ENCODE measurements at places on chromosomes 1 and 21.
A peak's percentile ranks its signal among the peaks of the same experiment; 100 is the strongest.

DNA sequence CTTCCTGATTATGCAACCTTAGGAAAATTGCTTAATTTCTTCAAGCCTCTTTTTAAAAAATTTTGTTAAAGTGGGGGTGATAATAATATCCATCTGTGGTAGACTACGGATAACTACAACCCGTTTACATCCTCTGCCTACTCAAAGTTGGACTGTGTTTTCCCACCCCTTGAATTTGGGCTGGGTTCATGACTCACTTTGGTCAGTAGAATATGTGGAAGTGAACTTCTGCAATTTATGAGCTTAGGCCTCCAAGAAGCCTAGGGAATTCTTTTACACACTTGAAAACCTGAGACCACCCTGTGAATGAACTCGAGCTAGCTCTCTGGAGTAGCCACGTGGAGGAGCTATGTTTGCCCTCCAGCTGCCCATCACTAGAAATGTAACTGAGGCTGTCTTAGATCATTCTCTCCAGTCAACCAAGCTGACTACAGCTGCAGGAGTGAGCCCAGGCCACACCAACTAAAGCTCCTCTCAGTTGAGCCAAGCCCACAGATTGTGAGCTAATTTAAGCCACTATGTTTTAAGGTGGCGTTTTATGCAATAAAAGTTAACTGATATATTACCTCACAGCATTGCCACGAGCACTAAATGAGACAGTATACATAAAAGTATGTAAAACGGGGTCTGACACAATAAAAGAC lies 29.6 kb upstream of the CACHD1 start:
- DNase-seq = no peak

DNA sequence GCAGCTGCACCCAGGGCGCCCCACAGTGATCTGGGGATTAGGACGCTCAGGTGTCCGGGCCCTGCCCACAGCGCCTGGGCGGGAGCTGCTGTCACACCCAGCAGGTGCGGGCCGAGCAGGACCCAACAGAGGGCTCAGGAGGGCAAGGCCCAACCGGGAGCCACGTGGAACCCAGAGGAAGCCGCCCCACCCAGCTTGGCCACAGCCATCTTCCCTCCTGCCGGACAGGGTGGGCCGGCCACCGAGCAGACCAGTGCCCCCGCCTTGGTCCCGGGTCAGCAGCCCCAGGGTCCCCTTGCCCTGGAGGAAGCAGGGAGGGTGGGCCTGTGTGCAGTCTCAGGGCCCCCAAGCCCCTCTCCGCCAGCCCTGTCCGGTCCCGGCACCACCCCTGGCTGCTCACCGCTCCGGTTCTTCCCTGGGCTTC lies 6.3 kb upstream of the TTLL10 start:
- no peak for DNase-seq

- no peak for DNase-seq
Observed at GRCh38 chr1:62068416-62068843, 126.2 kb upstream of the L1TD1 start.

DNA sequence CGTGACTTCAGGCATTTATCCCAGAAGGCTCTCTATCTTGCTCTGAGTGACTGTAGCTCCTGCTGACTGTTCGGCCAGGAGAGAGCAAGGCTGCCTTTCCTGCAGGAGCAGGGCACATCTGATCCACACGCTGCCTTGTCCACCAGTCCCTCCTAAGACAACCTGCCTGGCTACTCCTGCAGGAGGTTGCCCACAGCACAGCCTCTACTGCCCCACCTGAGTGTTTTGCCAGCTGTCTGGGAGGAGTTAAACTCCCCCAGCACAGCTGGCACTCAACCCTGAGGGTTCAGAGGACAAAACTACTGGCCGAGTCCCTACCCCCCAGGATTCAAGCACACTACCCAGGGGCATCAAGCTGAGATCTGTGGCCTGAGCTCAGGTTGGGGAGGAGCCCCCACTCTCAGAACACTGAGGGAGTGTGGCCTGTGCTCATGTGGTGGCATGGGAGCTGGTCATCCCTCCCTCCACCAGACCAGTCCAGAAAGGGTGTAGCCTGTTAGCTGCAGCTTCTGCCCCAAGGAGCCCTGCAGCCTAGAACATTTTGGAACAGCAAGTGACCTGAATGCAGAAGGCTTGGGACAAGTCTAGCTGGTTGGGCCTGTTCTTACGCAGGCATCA lies 237.3 kb downstream of the SLC44A5 start:
- no peak for DNase-seq

GRCh38 chr1:206788487-206789050 lies 16.3 kb upstream of the IL10 start:
- DNase-seq = no peak

- no peak for DNase-seq
Observed at GRCh38 chr1:47280142-47280541, 33.8 kb downstream of the STIL start.

DNA sequence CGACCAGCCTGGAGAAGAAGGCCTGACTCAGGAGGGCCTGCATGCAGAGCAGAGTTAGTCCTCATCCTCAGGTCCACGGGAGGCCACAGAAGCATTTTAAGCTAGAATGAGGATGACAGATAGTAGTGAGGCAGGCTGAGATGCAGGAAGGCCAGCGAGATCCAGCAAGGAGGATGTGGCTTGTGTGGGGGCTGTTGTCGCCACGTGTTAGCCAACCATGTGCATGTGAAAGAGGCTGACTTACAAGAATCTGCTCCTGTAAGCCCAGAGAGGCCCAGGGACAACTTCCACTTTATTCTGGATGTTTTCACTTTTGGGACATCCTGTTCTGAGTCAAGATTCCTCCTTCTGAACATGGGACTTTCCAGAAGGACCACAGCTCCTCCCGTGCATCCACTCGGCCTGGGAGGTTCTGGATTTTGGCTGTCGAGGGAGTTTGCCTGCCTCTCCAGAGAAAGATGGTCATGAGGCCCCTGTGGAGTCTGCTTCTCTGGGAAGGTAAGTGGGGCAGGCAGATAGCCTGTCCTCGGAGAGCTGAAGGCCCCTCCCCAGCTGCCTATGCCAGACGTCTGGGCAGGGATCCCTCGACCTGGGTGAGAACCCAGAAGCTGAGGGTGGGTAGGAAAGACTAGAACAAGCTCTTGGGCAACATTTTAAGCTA lies at the start of gene SLAMF8:
Gene SLAMF8 (plus strand): TSS at position 433 of the 661 bp plus-strand sequence. CDS start 26 bp downstream, at position 459.
- DNase-seq = peak; percentile 97

- DNase-seq = no peak
Observed at GRCh38 chr1:199508653-199509052, 518.9 kb upstream of the NR5A2 start.

DNA sequence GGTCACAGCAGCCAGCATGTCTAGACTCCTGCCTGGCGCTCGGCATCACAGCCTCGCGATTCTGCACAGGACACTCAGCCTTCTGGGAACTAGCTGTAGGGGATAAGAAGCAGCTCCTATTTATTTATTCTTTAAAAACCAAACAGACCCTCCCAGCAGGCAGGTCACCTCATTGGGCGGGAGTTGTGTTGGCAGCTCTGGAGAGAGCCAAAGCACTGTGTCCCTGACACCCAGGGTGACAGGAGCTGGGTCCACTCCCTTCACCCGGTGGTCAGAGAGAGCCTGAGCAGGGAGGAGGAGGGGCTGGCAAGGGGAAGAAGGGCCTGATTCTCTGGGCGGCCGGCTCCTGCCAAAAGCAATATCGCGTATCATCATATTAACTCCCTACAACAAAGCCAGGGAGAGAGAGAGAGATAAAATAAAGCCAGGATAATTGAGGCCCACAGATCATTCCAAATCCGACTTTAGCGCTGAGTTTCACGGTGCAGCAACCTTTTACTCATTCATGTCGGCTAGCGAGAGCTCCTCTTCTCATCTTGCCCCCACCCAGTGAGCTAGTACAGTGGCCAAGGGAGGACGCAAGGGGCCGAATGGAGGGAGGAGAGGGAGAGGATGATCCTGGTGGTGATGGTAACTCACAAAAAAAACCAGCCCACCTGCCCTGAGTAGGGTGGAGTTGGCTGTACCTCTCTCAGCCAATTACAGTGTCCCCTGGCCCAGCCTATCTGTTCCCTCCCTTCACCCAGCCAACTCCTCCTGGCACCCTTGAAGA lies 79.8 kb upstream of the IFFO2 start:
- DNase-seq = no peak

DNA sequence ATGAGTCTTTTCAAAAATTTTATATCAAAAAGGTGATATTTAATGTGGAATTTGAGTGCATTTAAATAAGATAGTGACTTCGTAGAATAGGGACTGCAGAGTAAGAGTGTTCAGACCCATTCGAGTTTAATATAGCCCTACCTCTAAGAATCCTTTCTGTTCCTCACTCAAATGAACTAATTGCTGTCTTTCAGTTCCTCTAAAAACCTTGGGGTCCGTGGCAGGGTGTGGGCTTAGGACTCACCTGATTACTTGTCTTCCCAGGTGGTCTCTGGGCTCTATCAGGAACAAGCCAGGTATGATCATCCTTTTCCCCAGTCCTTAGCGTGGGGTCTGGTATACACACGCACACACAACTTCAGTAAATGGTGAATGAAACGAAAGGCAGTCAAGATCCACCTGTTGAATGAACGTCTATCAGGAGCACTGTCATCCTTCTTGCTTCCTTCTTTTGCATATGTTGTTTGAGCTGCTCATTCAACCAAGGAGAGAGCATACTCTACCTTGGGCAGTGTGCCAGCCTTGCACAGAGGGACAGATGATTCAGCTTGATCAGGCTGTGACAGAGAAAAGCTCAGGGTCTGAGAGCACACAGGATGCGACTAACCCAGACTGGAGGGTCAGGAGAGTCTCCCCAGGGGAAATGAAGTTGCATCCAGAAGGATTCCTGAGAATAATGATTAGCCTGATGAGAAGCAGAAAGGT lies 1.2 kb upstream of the RNF11 start:
- DNase-seq = peak; percentile 48

GRCh38 chr1:47693115-47693514 lies 255.3 kb downstream of the FOXD2 start:
- DNase-seq = no peak

- DNase-seq = no peak
Observed at GRCh38 chr1:29801003-29801402, 564.7 kb downstream of the PTPRU start.

- DNase-seq = peak; percentile 75
Observed at GRCh38 chr1:78620666-78621065, 418 bp downstream of the IFI44L start.

GRCh38 chr1:2187619-2188018 lies 7.0 kb downstream of the FAAP20 start:
- DNase-seq = no peak

DNA sequence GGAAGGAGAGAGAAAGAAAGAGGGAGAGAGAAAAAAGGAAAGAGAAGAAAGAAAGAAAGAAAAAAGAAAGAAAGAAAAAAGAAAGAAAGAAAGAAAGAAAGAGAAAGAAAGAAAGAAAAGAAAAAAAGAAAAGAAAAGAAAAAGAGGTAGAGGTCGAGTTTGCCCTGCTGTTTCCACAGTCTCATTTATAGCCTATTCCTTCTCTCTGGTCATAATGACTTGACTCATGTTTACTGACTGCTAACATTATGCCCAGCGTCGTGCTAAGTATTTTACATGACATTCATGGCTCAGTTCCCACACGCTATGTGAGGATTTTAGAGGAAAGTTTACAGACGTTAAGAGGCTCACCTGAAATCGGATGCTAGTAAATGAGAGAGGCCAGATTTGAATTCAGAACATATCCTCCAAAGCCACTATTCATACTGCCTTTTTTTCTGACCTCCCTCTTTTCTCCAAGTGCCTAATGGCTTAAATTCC lies 263.0 kb downstream of the TNR start:
- DNase-seq = no peak

DNA sequence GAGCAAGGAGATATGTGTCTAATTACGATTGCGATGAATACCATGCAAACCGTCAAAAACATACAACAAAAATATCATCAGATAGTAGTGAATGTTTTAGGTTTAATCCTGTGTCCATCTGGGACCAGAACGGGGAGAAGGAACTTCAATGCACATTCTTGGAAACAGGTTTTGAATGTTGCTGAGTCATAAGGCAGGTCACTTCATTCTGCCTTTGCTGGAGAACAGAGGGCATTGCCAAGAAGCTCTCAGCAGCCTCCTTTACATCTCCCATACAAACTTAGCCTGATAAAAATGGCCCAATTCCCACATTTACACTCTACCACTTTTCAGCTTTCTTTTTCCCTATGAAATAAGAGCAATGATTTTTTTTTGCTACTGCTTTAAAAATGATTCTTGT lies 78.0 kb upstream of the KCNJ6 start:
- DNase-seq = no peak

DNA sequence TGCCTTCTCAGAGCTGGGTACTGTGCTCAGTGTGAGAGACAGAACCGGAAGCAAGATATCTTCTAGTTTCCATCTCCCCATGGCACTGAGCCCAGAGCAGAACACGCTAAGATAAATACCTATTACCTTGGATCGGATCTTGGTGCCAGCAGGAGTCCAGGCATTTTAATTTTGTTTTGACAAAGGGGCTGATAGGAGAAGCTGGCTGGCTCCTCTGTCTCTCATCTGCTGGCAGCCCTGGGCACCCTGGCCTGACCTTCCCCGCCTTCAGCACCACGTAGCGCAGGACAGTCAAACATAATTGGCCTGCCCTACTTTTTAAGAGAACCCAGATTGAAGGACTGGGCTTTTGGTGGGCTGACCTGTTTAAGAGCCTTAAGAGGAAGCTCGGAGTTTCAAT lies 160.7 kb upstream of the KLHDC7A start:
- DNase-seq = no peak

- DNase-seq = peak; percentile 51
Observed at GRCh38 chr1:231410036-231410612, 12.0 kb downstream of the EGLN1 start.

DNA sequence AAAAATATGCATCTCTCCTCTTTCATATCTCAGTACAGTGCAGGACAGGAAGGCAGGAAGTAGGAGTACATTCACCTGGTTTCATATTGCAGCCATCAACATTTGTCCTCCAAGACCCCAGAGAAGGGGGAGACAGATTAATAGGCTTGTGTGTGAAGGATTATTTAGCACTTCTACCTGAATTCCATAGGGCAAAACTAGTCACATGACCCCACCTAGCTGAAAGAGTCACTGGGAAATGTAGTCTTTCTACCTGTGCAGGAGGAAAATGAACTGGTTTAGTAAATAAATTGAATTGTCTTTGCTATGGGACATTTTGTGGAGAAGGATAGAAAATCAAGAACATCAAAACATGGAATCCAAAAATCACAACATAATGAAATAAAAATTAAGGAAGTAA lies 13.9 kb upstream of the TRIM33 start:
- DNase-seq = no peak
